ENCODE measurements at places on chromosomes 12 and 14.

DNA sequence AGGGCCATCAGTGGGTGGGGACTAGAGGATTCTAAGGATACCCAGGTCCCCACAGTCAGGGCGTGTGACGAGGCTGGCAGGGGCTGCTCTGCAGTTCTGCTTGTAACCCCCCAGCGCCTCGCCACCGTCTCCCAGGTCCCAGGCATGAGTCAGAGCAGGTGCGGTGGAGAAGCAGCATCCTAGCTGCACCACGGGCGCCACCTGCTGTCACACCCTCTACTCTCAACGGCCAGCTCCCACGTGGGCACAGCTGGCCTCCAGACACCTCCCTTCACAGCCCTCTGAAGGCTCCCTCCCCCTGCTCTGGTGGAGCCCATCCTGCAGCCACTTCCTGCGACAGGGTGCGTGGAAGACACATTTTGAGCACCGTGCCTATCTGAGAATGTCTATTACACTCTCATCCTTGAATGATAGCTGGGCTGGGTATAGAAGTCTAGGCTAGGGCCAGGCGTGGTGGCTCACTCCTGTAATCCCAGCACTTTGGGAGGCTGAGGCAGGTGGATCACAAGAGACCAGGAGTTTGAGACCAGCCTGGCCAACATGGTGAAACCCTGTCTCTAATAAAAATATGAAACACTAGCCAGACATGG lies 6.9 kb upstream of the NUDT14 start:
- no peaks in the 10 kb centered on the region for H3K4me1 ChIP-seq
- H3K4me3 ChIP-seq, result no peak overlapping the region
- DNase-seq, result no peak

GRCh38 chr12:113171543-113171942 lies 13.7 kb downstream of the DDX54 start:
- peaks cover 100% of the 10 kb centered on the region for H3K36me3 ChIP-seq
- no peak overlapping the region for H3K4me3 ChIP-seq
- no peaks in the 10 kb centered on the region for H3K27me3 ChIP-seq
- H3K4me1 ChIP-seq, result no peaks in the 10 kb centered on the region
- no peak for DNase-seq

GRCh38 chr14:57928732-57929131 lies 62.8 kb upstream of the SLC35F4 start:
- H3K27ac ChIP-seq, result no peak overlapping the region
- no peak for DNase-seq
- H3K36me3 ChIP-seq, result no peaks in the 10 kb centered on the region
- H3K27me3 ChIP-seq, result no peaks in the 10 kb centered on the region

GRCh38 chr14:93903342-93904184 lies 23.6 kb upstream of the FAM181A start:
- H3K27ac ChIP-seq, result no peak overlapping the region
- H3K36me3 ChIP-seq, result no peaks in the 10 kb centered on the region
- H3K4me1 ChIP-seq, result no peaks in the 10 kb centered on the region
- no peak overlapping the region for H3K4me3 ChIP-seq
- no peaks in the 10 kb centered on the region for H3K27me3 ChIP-seq

Data from ascending aorta (tissue), 2 donors.